Stimulated activated CD4-positive, alpha-beta T cell treated with anti-CD3 and anti-CD28 coated beads, Interleukin-15, amount 100 ng/mL, for 1 hour (primary cell): ENCODE measurements at places on chromosomes 1 and 21.

DNA sequence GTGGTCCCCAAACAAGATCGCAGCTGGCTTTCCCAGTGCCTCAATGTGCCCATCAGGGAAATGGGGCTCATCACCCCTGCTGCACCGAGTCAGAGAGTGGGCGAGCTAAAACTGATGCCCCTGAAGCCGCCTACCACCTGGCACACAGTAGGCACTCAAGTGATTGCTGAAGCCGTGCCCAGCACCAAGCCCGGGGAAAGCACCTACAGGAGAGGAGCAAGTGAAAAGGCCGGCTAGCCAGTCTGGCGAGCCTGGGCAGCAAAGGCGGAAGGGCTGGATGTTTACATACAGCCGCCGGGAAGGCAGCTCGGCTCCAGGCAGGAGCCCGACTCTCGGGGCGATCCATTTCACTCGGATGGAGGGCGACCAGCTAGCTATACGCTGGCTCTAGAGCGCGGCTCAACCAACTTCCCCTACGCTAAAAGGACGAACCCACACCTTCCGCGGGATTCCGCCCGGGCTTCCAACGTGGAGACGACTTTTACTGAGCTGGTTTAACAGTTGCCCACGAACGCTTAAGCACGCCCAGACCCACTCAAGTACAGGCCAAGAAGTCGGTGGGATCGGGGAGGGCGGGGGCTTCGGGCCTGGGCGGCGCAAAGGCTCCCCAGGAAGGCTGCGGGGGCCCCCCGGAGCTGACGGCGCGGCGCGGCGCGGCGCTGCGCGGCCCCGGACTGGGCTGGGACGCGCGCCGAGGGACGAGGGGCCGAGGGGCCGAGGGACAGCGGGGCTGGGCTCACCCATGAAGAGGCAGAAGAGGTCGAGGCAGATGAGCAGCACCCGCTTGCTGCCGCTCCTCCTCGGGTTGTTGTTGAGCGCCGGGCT lies 1.0 kb downstream of the PLPP3 start:
- DNase-seq = no peak

GRCh38 chr1:195948123-195948895 lies 659.9 kb downstream of the KCNT2 start:
- DNase-seq = no peak

- no peak for DNase-seq
These were observed 112.0 kb upstream of the ADAMTS5 start for GRCh38 chr21:27078915-27079314.

- DNase-seq = no peak
These were observed 120.2 kb downstream of the ROR1 start for GRCh38 chr1:63893976-63894375.

DNA sequence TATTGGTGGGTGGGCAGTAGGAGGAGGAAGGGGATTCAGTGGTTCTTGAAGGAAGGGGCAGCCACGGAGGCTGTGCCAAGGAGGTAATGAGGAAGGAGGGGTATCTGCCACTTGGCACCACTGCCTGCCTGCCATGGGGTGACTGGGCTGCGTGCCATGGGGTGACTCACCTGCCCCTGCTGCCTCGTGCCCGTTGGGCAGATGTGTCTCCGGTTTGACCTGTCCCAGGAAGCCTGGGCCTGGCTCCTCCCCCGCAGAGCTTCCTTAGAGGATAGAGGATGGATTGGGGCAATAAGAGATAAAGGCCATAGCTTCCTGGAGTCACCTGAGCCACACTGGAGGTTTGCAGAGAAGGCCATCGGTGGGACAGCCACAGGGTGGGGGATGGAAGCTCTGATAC lies 1.7 kb downstream of the PADI3 start:
- DNase-seq = no peak

GRCh38 chr1:76179219-76179698 lies 104.7 kb downstream of the ST6GALNAC3 start:
- DNase-seq = no peak
